ENCODE measurements at places on chromosomes 7 and 10.

- no peak overlapping the region for H3K4me3 ChIP-seq
- DNase-seq, result no peak
- peaks cover 26% of the 10 kb centered on the region for H3K36me3 ChIP-seq
Measured at GRCh38 chr10:125799451-125800182, 23.4 kb downstream of the UROS start.

DNA sequence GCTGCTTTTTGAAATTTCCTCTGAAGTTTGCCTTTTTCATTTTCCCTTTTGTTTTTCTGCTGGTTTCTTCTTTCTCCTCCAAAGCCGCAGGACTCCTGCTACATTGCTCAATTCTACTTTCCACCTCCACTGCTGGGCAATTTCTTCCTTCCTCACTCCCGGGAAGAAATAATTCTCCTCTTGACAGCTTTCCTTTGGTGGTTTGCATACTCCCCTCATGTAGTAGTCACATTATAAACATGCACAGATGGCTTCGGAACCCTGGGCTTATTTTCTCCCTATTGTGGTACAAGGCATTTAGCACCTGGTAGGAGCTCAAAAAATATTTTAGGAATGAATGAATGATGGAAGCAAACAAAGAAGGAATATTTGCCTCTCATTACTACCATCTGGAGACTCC lies 977.2 kb downstream of the LRMDA start:
- no peak for DNase-seq
- H3K4me1 ChIP-seq, result no peaks in the 10 kb centered on the region
- H3K4me3 ChIP-seq, result no peak overlapping the region
- no peak overlapping the region for H3K27ac ChIP-seq

- H3K4me1 ChIP-seq, result peaks cover 34% of the 10 kb centered on the region
- no peak for DNase-seq
- H3K36me3 ChIP-seq, result no peaks in the 10 kb centered on the region
- H3K4me3 ChIP-seq, result no peak overlapping the region
- H3K27ac ChIP-seq, result no peak overlapping the region
Measured at GRCh38 chr7:139747662-139748372, 30.0 kb downstream of the HIPK2 start.

DNA sequence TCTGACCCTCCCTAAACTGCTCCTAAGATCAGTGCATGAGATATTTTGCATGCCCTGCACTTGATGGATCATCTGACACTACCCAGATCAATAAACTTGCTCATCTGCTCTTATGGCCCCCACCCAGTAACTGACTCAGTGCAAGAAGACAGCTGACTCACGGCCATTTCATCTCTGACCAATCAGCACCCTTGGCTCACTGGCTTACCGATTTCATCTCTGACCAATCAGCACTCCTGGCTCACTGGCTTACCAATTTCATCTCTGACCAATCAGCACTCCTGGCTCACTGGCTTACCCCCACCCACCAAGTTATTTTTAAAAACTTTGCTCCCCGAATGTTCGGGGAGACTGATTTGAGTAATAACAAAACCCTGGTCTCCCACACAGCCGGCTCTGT lies 37.2 kb upstream of the OPTN start:
- H3K27ac ChIP-seq, result no peak overlapping the region
- H3K4me1 ChIP-seq, result no peaks in the 10 kb centered on the region
- no peaks in the 10 kb centered on the region for H3K27me3 ChIP-seq
- no peak for DNase-seq
- no peak overlapping the region for H3K4me3 ChIP-seq
- no peaks in the 10 kb centered on the region for H3K36me3 ChIP-seq
